ENCODE measurements at places on chromosomes 5 and 9. TPM values are rescaled to one million over a fixed set of nuclear protein-coding genes. Genes with fewer than 3 reads are reported as not detected.

Gene MAN1B1
- total RNA-seq, result 38.2 TPM

Gene IGIP
- total RNA-seq, result 8.3 TPM

Gene AQP7
- 0.54 TPM for total RNA-seq

Gene CD72
- 1.3 TPM for total RNA-seq

Gene CATSPER3
- total RNA-seq, result 0.45 TPM

Gene RIC1
- 33.8 TPM for total RNA-seq

Gene TMEM232
- total RNA-seq, result 27.9 TPM

Gene UBTD2
- 48.5 TPM for total RNA-seq

Gene FBP2
- not detected for total RNA-seq

Gene IRX1
- 25.4 TPM for total RNA-seq

Gene PCDHA3
- total RNA-seq, result 19.6 TPM

Gene CDO1
- total RNA-seq, result 63.2 TPM

Gene KCNV2
- total RNA-seq, result not detected

Gene LCN15
- not detected for total RNA-seq

Gene PCDHB14
- 16.3 TPM for total RNA-seq

Gene TRIP13
- 7.0 TPM for total RNA-seq

Gene SLC25A2
- 0.36 TPM for total RNA-seq

Gene PCDHB10
- total RNA-seq, result 15.6 TPM

Gene ZBTB5
- 21.4 TPM for total RNA-seq

Gene CSF1R
- total RNA-seq, result 8.7 TPM

Gene HINT2
- total RNA-seq, result 7.5 TPM

Gene FRRS1L
- 108 TPM for total RNA-seq

Gene IRX4
- total RNA-seq, result 0.27 TPM

Gene MED27
- 14.7 TPM for total RNA-seq

Gene STOM
- 42.6 TPM for total RNA-seq

Gene ADGRD2
- total RNA-seq, result 1.5 TPM

Gene LYSMD3
- 19.1 TPM for total RNA-seq

Gene SHROOM1
- 2.4 TPM for total RNA-seq

Gene ANXA2R
- 2.9 TPM for total RNA-seq

Gene IFNA1
- total RNA-seq, result not detected

Gene IL4
- not detected for total RNA-seq

Gene PCDHA7
- total RNA-seq, result 17.1 TPM
